ENCODE measurements at places on chromosomes 3 and 15.

- DNase-seq: no peak
These were observed 31.3 kb downstream of the SHQ1 start for GRCh38 chr3:72816862-72817355.

DNA sequence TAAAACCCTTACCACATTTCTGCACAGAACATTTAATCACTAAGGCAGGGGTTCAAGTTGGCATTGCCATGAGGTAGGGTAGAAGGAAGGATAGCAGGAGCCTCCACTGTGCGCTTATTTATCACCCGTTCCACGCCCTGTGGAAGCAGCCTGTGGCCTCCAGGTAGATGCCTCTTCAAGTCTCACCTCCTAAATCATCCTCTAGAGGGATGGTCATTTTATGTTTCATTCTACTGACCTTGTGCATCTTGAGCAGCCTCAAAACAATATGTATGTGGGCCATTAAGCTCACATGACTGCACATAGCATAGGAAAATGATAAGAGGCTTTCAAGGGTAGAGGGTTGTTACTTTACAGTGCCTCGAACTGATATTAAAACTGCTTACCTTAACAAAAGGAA lies 546.2 kb downstream of the GRM7 start:
- no peak for DNase-seq

DNA sequence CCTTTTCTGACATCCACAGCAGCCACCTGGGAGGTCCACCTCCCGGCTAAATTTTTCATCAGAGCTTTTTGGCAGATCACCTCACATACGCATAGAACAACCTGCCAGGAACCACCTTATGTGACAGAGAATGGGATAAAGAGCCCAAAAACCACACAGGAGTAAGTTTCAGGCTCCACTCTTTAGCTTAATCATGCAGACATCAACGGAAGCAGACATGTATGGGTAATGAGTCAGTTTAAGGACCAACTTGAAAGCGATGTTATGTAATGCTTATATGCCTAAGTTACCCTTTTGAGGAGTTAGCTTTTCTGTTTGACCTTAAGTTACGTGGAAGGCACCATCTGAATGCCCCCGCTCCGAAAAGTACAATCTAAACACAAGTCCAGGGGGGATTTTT lies 183.3 kb upstream of the BHLHE40 start:
- DNase-seq: no peak

- DNase-seq: no peak
These were observed 343.4 kb upstream of the ARPP21 start for GRCh38 chr3:35295906-35296305.

DNA sequence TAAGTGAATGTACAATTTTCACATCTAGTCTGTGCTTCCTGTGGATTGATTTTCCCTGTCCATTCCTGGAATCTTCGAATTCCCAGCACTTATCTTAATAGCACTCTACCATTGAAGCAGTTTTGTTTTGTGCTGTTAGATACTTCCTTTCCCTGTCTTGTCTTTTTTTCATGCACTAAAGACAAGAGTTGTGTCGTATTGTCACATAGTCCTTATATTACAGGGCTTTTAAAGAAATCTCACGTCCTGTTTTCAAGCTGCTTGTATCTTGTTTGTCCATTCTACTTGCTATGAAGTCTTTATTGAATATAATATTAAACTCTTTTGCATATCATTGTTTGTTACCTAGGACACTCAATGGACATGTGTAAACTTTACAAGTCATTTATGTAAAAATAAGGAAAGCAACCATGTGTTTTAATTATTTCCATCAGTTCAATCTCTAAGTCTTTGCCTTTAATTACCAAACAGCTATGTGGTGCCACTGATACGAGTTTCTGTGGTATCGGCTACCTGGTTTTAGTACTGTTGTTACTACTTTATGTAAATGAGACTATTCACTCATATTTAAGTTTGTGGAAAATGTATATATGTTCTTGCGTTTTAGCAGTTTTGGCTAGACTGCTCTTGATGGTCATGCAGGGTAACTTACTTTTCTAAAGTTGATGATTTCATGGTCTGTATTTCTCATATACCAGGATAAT lies 10.3 kb downstream of the PIK3CA start:
- no peak for DNase-seq

- DNase-seq: no peak
These were observed 63.9 kb downstream of the DAPK2 start for GRCh38 chr15:63982381-63982854.

DNA sequence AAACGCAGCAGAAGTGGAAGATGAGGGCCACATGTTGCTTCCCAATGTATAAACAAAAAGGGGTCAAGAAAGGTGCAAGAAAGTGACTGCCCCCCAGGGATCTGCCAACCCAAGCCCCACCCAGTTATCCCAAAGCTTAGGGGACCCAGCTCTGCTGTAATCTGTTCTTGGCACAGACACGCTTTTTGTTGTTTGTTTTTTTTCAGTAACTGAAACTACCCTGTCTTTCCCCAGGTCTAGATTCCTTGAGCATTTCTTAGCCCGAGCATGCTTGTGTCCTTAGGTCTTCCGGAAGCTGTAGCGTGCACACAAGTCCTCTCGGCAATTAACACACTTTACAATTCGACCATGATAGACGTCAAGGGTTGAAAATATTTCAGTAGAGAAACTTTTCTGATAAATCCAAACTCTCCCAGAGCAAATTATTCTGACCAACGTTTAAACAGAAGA lies 8.5 kb upstream of the PPARG start:
- DNase-seq: no peak

GRCh38 chr3:196661400-196661799 lies 21.9 kb downstream of the NRROS start:
- DNase-seq: no peak

GRCh38 chr3:121883507-121883906 lies 10.7 kb upstream of the SLC15A2 start:
- no peak for DNase-seq

GRCh38 chr3:31880482-31881078 lies 100.5 kb downstream of the OSBPL10 start:
- no peak for DNase-seq

DNA sequence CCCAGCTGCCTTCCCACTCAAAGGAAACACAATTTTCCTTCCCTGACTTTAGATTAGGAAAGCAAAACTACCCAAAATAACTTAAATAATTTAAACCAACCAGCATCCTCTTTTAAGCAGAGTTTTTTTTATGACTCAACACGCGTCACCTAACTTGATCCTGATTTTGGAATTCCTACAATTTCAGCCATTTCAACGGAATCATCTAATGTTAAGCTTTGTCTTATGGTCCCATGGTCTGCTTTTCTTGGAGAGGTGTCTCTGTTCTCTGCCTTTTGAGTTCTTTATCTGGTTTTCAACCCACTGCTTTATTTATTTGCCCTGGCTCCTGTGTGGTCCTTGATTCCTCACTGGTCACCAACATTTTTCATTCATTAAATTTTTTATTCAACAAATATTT lies 219.2 kb upstream of the ARHGEF26 start:
- no peak for DNase-seq

DNA sequence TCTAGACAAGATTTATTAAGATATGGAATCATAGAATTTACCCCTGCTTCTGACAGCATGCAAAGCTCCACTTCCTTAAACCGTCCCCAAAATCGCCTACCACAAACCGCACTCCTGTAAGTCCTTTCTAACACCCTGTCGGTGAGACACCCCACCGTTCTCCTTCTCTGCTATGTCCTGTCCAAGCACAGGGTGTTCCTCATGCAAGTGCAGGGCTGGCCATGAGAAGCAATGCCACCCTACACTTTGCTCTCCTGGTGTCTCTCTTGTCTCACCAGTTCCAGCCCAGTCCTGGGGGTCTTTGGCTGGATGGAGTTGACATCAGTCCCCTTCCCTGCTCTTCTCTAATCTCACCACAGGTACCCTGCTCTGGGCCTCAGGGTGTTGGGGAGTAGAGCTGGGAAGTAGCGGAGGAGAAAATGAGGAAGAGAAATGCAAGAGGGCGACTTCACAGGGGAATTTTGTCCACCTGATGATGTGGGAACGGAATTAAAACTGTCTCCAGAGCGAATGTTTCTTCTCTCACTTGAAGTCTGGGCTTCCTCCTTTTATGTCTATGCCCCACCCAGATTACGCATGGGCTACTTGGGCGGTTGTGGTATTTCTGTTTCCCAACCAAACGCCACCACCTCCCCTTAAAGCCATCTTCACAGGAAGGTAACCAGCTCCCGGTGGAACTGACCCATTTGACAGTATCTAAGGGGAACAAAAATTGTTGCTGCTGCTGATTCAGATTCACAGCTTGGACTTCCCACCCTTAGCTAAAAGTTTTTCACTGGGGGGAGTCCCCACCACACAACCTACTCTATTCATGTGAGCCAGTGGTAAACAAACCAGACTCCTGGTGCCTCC lies 49.9 kb downstream of the CASR start:
- DNase-seq: no peak

DNA sequence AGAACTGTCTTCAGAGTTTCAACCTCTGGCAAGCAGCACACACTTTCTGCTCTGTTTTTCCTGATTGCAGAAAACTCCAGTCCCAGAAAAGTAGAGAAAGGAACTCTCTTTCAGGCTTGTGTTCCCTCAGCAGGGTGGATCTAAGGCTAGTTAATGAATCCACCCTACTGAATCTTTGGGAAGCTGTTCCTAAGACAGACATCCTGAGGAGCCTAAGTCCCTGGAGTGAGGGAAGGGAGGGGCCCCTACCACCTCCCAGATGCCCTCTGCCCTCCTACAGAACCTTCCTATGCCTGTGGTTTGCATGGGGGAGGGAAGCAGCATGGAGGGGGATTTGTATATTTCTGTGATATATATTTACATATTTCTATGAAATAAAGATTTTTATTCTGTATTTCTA lies 124.4 kb downstream of the ANO10 start:
- no peak for DNase-seq

- DNase-seq: no peak
These were observed 75.4 kb downstream of the KLF13 start for GRCh38 chr15:31402003-31402402.

DNA sequence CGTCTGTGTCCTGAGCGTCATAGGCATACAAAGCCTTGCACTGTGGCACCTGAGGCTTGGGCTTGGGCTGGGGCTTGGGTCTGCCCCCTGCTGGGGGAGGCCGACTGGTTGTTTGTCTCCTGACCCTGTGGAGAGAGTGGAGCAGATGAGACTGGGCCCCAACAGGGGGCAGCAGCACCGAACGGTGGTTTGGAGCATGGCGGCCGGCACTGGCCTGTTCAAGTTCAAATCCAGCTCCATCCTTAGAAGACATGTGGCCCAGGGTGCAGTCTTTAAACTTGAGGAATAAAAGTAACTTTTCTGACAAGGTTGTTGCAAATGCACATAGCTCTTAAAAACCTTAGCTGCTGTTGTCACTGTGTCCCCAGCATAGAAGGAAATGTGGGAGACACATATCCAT lies 33.3 kb downstream of the CCNB2 start:
- no peak for DNase-seq

DNA sequence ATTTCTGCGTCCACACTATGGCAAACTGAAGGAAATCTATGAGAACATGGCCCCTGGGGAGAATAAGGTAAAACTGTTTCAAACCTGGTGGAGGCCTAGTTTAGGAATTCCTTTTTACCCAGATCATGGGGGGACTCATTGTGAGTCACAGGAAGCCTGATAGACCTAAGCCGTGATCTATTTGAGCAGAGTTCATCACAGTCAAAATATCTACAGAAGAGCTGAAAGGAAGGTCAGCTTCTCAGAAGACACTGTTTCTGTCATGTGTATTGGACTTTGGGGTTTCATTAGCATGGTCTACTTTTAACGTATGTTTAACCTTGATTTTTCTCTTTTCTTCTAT lies 1.3 kb downstream of the PSMD2 start:
- no peak for DNase-seq

DNA sequence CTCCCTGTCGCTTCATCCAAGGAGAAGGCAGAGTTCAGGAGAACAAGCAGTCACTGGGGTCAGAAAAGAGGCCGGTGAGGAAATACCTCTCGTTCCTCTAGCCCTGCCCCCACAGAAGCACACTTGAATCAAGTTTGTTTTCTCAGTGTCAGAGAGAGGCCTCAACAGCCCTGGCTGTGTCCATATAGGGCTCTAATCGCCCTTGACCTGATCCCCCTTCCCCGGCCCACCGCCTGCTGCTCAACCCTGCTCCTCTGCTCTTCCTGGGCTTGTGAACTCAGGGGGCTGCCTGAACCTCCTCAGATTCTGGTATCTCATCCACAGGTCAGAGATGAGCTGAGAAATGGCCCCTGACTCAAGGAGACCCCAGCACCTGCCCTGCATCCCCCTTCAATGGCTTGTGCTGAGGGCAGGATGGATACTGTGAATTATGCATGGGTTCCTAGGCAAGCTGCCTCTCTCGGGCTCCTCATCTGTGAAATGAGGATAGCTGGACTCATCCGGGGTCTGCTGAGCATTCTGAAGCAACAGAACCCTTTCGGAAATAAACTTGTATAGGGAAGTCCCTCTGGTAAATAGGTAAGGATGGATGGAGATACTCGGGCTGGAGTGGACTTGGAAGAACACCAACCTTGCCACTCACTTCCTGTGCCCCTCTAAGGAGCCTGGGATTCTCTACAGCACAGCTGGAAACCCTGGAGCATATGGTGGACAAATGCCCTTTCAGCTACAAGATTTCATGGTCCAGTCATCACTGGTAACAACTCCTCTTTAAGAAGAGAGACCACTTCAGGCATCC lies 147.5 kb downstream of the STT3B start:
- DNase-seq: no peak

- peak; percentile 45 for DNase-seq
These were observed 51.5 kb downstream of the ISG20 start for GRCh38 chr15:88690331-88690730.

- DNase-seq: no peak
These were observed 3.9 kb downstream of the TOMM70 start for GRCh38 chr3:100396967-100397366.
